T-helper 9 cell (primary cell): ENCODE measurements at places on chromosomes 3 and 15.
A peak's percentile ranks its signal among the peaks of the same experiment; 100 is the strongest.

- DNase-seq: no peak
Measured at GRCh38 chr3:72309661-72310418, 524.9 kb upstream of the PROK2 start.

DNA sequence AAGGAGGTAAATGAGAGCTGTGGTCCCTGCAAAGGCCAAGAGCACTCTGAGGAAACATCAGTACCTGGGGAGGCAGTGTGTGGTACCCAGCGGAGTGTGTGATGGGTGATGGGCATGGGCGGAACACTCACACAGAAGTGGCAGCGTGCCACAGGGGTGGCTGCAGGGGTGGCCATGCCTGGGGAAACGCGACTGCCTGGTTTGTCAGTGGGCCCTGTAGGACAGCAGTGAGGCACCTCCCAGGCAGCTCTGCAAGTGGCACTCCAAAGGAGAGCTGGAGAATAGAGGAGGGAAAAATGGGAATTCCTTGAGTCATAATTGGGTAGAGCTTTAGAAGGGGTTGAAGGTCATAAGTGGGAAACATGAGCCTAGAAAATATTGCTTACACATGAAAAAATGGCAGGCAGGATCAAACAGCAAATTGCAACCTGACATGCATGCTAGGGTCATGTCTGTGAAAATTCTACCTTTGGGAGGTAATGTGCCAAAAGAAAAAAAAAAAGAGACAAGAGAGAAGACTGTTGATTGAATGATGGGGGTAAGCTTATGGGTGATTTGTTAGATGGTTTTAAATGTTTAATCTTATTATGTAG lies 138.4 kb downstream of the RPLP1 start:
- no peak for DNase-seq

GRCh38 chr15:58498821-58499580 lies 67.2 kb downstream of the LIPC start:
- no peak for DNase-seq

GRCh38 chr15:44584162-44584749 lies 47.3 kb downstream of the EIF3J start:
- DNase-seq: peak; percentile 37

- no peak for DNase-seq
Measured at GRCh38 chr3:61117045-61117898, 134.0 kb downstream of the FHIT start.

DNA sequence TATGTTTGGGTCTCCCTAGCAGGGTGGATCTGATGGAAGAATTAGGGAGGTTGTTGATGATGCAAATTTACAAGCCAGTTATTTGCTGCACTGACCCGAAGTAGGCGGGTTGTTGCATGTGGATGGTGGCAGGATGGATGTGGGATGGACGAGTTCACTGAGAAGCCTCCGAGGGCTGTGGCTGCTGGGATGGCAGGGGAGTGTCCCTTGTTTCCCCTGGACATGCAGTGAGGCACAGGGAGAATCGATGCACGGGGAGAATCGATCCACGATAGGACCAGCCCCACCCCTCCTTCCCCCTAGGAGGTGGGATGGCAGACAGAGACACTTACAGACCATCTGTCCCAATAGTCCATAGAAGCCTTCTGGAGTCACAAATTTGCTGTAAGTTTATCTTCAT lies 31.0 kb upstream of the KLF13 start:
- no peak for DNase-seq

DNA sequence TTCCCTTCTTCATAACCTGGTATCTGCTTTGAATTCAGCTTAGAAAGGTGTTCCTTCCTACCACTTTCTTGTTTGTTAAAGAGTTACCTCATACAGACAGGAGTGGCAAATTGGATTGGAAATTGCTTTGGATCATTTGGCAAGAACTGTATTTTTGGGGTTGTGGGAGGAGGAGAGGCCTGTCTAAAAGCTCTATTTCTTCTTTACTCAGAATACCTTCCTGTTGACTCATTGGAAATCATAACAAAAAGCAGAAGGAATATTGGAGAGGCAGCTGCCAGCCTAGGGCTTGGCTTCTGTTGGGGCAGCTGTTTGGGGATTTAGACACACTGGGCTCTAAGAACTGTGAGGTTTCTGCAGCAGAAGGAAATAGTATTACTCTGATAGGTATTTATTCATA lies 14.2 kb downstream of the IQGAP1 start:
- no peak for DNase-seq
